ENCODE measurements at places on chromosomes 5 and 9.

DNA sequence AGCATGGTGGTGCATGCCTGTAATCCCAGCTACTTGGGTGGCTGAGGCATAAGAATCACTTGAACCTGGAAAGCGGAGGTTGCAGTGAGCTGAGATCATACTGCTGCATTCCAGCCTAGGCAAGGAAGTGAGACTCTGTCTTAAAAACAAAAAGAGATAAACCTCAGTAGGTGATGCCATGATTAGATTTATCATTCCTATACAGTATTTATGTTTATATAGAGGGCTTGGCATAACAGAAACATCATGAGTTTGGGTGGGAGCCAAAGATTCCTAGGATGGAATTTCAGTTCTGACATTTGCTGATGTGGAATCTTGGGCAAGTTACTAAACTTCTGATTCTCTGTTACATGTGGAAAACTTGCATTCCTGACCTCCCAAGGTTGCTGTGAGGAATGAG, 22.3 kb downstream of the RFK start:
- DNase-seq = peak; percentile 59

DNA sequence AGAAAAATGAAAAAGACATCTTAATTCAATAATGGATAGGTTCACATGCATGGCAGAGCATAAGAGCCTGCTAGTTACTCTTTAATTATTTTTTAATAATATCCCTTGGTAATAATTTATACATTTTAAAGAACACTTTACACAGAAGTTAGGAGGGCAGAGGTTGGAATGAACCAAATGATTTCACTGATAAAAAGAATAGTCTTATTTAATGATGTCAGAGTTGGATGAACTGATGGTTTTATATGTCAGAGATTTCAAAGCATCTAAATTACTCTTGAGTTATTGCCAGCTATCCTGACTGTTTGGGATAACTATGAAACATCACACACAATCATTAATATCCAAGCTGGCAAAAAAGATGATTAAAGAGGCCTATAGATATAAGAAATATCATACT, 244.8 kb downstream of the CSNK1G3 start:
- DNase-seq = no peak

GRCh38 chr9:37966412-37967013, 62.6 kb upstream of the SLC25A51 start:
- DNase-seq = peak; percentile 36

- peak; percentile 69 for DNase-seq
These were observed 138.1 kb downstream of the C9orf50 start for GRCh38 chr9:129482521-129483414.

DNA sequence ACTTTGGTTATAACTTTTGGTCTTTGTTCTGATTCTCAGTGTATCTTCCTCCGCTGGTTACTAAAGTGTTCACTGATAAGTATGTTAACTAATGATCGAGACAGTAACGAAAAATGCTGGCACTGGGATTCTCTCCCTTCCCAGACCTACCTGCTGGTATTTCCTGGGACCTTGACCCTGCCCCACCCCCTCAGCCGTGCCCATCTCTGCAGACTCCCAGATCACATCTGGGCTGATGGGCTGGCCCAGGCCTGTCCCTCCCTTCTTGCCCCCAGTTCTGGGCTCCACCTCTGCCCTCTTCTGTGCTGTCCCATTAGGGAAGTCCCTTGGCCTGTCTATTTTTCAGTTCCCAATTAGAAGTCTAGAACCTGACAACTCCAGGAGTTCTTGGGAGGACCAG, 46.9 kb downstream of the NEURL1B start:
- DNase-seq = no peak

DNA sequence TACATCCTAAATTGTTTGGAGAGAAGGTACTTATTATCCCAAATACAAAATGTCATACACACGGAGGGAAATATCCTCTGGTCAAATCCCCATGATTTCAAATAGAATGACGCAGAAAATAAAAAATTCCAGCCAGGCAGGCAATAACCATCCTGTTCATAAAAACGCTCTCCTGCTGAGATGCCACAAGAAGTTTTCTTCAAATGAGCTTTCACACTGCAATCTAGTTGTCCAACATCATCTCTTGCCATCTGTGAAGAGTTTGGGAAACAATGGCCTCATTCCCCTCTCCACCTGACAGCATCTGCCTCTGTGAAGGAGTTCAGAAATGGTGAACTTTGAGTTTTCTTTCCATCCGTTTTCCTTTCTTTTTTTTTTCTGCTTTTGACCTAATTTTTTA, 83.3 kb upstream of the SLC30A5 start:
- DNase-seq = no peak

- DNase-seq = peak; percentile 53
These were observed 110.5 kb upstream of the CDKN2B start for GRCh38 chr9:22119522-22120158.

- DNase-seq = no peak
These were observed 1.3 kb downstream of the QSOX2 start for GRCh38 chr9:136244122-136244968.

- DNase-seq = no peak
These were observed 32.0 kb upstream of the GTF2H2C start for GRCh38 chr5:69528035-69528434.

DNA sequence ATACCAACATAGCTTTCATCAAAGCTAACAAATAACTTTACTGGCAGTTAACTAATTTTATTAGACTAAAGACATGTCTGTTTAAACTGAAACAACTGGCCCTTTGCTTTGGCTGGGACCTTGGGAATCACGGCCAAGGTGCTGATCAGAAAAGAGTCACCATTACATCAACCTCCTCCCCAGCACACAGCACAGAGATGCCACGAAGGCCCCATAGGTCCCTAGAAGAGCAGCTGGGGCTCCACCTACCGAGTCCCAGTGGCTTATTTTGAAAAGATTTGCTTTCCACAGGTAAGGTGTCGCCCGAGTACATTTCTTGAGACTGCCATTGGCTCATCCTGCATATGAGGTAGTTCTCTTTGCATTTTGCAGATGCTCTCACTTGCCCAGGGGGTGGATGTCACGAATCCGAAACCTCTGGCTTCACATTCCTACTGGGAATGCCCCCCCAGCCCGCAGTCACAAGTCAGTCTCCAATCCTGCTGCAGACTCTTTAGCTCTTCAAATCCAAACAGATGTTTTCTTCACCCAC, 18.8 kb upstream of the HSD17B3 start:
- DNase-seq = no peak

- DNase-seq = no peak
These were observed 52.7 kb downstream of the COL5A1 start for GRCh38 chr9:134694368-134694665.

GRCh38 chr9:95513711-95514110, 3.1 kb downstream of the PTCH1 start:
- no peak for DNase-seq

DNA sequence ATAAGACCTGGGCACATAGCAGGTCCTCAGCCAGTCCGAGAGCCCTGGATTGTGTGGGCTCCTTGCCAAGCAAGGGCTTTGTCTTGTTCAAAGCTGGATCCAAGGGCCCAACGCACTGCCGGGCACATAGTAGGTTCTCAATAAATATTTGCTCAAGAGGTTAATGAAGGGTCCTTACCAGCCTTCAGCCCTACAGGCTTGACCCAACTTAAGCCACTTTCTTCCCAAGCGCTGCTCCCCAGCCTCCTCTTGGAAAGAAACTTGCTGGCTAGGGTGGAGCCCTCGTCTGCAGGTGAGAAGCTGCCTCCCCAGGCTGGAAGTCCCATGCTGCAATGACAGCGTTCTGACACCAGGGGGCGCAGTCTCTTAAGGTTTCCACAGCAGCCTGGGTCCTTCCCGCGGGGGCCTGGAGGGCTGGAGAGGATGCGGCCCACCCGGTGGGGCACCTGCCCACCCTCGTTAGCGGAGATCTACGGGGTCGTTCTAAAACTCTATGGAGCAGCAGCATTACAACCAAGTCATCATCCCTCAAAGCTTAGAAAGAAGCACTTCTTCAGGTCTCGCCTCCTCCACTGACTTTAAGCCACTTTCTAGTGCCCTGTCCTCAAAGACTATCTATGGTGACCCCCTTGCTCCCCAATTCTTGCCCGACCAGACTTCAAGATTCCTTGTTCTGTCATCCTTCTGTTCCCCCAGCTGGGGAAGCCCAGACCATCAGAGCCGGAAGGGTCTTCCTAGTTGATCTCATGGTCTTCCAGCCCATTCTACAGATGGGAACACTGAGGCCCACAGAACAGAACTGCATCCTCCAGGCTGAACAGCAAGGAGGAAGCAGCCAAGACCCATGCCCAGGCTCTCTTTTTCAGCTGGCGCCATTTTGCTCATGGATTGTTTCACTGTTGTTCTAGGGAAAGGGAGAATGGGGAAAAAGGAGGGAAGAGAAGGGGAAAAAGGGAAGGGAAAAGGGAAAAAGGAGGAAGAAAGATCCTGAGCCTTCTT, 115.4 kb downstream of the LHX2 start:
- peak; percentile 67 for DNase-seq

- peak; percentile 80 for DNase-seq
These were observed 80.7 kb downstream of the C9orf152 start for GRCh38 chr9:110126986-110127864.

DNA sequence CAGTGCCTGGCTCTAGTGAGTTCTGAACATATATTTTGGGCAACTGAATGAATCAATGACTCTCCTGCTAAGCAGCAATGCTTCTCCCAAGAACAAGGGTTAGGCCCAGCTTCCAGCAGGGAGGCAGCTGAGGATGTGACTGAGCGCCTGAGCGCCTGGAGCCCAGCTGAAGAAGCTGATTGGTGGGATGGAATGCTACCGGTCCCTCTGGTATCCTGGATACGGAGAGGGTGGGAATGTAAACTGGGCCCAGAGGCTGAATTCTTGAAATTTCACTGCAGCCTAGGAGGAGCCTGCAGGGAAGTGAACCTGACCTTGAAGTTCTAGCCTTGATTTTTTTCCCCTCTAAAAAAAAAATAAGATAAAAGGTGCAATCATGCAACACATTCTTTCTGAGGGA, 43.2 kb downstream of the WWC1 start:
- DNase-seq = no peak

GRCh38 chr9:93922535-93922934, 32.6 kb downstream of the BARX1 start:
- no peak for DNase-seq

- DNase-seq = no peak
These were observed 13.5 kb upstream of the MELK start for GRCh38 chr9:36559036-36559695.

GRCh38 chr9:127049044-127049443, 73.4 kb downstream of the ANGPTL2 start:
- DNase-seq = peak; percentile 98

DNA sequence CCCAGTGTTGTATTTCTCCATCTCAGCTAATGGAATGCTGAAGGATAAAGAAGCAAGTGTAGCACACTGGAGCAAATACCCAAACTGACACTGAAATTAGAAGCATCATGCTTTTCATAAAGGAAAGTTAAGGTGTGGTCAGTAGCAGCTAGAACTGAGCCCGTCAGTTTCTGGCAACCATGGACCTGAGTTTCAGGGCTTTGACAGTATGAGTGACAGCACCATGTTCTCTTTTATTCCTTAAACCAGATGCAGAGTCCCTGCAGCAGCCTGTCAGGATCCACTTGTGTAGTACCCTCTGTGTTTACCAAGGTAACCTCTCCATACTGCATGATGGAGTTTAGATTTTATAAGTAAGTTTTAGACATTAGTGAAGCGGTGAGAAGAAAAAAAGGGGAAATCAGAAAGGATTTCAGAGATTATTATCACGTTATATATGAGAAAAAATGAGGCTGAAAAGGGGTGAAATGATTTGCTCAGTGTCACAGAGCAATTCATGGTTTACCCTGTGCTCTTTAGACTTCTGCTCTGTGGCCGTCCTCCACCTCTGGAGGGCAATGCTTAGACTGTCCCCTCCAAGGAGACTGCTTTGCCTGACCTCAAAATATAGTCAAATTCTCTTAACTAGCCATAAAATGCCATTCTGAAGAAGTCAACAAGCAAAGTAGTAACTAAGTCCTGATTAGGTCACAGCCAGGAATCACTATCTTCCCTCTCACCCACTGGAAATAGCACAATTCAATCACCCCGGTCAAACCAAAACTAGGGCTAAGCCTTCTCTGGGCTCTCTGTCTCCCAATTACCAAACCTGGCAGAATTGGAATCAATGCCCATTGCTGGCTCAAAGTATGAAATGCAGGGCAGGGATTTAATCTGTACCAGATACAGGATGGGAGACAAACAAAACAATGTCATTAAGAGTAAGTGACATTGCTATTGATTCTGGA, 10.5 kb upstream of the MYOT start:
- DNase-seq = no peak

DNA sequence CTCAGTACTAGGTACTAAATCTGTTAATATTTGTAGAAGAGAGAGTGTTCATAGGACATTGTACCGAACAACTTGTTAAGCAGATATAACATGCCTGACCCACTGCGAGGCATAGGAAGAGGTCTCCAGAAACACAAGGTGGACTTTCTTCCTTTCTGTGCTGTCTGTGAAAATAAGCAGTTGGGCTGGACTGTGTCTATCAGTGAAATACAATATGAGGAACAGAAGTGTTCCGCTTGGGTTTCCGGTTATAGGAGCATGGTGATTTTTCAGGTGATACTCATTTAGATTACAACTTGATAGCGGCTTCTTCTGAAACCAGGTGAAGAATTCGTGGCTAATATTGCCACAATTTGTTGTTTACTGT, 60.9 kb upstream of the TLR4 start:
- no peak for DNase-seq

GRCh38 chr9:122133263-122133983, 26.2 kb downstream of the NDUFA8 start:
- peak; percentile 55 for DNase-seq

DNA sequence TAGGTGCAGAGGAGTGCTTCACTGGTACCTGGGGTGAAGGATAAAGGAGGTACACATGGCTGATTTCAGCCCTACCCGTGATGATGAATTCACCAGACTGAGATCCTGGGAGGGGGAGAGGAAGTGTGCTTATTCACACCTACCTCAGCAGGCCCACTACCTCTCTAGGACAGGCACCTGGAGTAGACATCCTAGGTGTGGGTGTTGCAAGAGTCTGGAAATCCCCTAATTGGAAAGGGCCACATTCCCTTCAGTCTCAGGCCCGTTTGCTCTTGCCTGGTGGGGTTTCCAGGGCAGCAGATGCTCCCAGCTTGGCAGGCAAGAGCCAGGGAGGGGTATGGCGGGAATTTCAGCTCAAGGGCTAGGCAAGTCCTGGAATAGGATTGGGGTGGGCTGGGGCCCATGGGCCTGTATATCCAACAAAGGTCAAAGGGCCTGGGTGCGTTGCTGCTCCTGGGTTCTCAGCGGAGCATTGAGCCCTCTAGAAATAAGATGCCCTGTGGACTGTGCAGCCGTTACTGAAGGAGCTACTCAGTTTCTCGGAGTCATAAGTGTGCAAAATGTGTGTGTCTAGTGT, 5.8 kb upstream of the CCL21 start:
- no peak for DNase-seq

- no peak for DNase-seq
These were observed 140.8 kb downstream of the CAVIN4 start for GRCh38 chr9:100718717-100719116.

GRCh38 chr9:114745108-114745848, 60.6 kb downstream of the TNFSF15 start:
- DNase-seq = peak; percentile 68

DNA sequence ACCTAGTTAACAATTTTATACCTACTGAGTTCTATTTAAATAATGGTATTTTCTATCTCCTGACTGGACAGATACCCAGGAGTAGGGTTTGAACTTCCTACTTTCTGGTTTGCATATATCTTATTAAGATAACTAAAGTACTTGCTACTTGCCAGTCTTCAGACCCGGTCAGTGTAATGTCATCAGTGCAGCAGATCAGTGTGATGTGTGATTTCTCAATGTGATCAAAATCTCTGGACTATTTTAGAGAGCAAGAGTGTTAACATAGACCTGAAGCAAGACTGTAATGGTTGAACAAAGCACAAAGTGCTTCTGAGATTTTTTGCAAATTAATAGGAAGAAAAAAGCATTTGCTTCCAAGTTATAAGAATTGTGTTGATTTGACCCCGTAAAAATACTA, 6.8 kb downstream of the TMEM38B start:
- DNase-seq = no peak

- peak; percentile 37 for DNase-seq
These were observed 105.2 kb downstream of the CDK5RAP2 start for GRCh38 chr9:120474591-120475243.
